ENCODE measurements at places on chromosomes 7 and 10. TPM values are rescaled to one million over a fixed set of nuclear protein-coding genes. Genes with fewer than 3 reads are reported as not detected.
A peak's percentile ranks its signal among the peaks of the same experiment; 100 is the strongest.

GRCh38 chr7:128763541-128763940, 12.1 kb downstream of the OPN1SW start:
- no peak for DNase-seq
- H3K36me3 ChIP-seq: peaks cover 76% of the 10 kb centered on the region
- H3K4me1 ChIP-seq: no peaks in the 10 kb centered on the region
- no peak overlapping the region for H3K27ac ChIP-seq

- H3K27me3 ChIP-seq: no peaks in the 10 kb centered on the region
- H3K36me3 ChIP-seq: no peaks in the 10 kb centered on the region
- no peak overlapping the region for H3K27ac ChIP-seq
- H3K4me3 ChIP-seq: no peak overlapping the region
- no peaks in the 10 kb centered on the region for H3K4me1 ChIP-seq
- no peak for DNase-seq
Observed at GRCh38 chr7:625376-625971, 101.0 kb upstream of the DNAAF5 start.

ACSM6 gene
- not detected for total RNA-seq

DNA sequence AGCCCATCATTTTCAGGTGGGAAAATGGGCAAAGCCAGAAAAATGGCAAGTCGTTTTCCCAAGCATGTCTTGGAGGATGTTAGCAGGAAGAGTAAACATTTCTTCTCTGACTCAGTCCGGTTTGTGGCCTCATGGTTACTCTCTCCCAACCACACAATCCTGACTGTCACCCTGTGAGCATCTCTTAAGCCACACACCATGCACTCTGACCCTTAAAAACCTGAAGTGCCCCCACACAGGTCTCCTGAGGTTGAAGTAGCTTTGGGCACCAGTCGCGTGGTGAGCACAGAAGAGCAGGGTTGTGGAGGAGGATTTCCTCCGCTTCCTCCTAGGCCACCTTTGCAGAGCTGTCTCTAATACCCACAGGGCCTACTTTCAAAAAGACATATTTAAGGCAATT, 387.3 kb upstream of the NPVF start:
- no peaks in the 10 kb centered on the region for H3K36me3 ChIP-seq
- H3K4me1 ChIP-seq: no peaks in the 10 kb centered on the region
- H3K4me3 ChIP-seq: no peak overlapping the region
- no peaks in the 10 kb centered on the region for H3K27me3 ChIP-seq
- H3K27ac ChIP-seq: no peak overlapping the region
- DNase-seq: no peak

GRCh38 chr10:33125522-33126517, 167.8 kb upstream of the ITGB1 start:
- no peak overlapping the region for H3K4me3 ChIP-seq
- H3K27me3 ChIP-seq: no peaks in the 10 kb centered on the region
- no peak for DNase-seq
- no peaks in the 10 kb centered on the region for H3K4me1 ChIP-seq
- H3K36me3 ChIP-seq: no peaks in the 10 kb centered on the region
- H3K27ac ChIP-seq: no peak overlapping the region

ANKRD30A gene
- total RNA-seq: not detected

SPDYE6 gene
- total RNA-seq: not detected

DNA sequence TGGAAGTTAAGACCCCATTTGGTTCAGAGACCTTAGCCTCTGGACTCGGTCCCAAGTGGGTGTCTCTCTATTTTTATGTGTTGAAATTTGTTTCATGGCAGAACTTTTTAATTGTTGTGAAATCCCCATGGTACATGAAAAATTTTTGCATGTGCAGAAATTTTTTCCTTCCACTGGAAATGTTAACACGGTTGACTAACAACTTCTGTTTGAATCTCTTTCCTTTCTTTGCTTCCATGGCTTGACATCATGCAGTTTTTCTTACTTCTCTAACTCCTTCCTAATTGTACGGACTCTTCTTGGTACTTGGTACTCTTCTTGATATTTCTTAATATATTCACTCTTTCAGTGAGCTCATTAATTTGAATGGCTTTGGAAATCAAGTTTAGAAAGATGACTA, 18.3 kb downstream of the MDFIC start:
- H3K27ac ChIP-seq: no peak overlapping the region
- H3K4me3 ChIP-seq: no peak overlapping the region
- no peaks in the 10 kb centered on the region for H3K36me3 ChIP-seq
- H3K4me1 ChIP-seq: peaks cover 7% of the 10 kb centered on the region
- no peaks in the 10 kb centered on the region for H3K27me3 ChIP-seq
- DNase-seq: no peak

ANXA7 gene
- total RNA-seq: 156 TPM

DNA sequence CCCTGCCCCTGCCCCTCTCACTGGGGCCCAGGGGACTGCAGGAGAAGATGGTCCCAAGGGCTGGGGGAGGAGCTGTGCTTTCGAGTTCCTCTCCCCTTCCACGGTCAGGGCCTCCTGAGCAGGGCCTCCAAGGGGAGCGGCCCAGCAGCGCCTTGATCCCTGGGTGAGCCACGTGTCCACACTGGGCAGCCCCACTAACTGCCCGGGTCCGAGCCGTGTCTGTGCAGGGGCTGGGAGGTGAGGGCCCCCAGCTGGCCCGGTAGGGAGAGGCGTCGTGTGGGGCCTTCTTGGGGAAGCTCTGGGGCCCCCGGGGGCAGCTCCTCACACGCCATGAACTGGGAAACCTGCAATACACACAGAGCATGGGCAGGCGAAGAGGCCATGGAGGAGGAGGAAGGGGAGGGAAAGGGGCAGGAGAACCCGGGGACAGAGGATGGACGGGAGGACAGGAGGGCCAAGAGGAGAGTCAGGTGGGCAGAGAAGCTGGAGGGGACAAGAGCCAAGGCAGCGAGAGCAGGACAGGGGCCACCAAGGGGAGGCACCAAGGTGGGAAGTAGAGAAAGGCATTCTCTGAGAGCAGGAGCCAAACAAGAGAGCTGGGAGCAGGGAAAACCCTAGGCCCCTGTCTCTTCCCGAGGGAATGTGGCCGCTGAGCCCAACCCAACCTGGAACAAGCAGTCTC, 32.8 kb downstream of the KCNH2 start:
- no peaks in the 10 kb centered on the region for H3K27me3 ChIP-seq
- H3K4me3 ChIP-seq: no peak overlapping the region
- no peaks in the 10 kb centered on the region for H3K36me3 ChIP-seq
- peak overlapping the region; percentile 42 for H3K27ac ChIP-seq

- H3K27me3 ChIP-seq: peaks cover 12% of the 10 kb centered on the region
- H3K4me1 ChIP-seq: no peaks in the 10 kb centered on the region
- H3K36me3 ChIP-seq: no peaks in the 10 kb centered on the region
- DNase-seq: peak; percentile 16
- no peak overlapping the region for H3K27ac ChIP-seq
Observed at GRCh38 chr7:93178213-93178612, 30.0 kb upstream of the SAMD9L start.

PILRA gene
- 2.0 TPM for total RNA-seq

- no peak for DNase-seq
- peaks cover 3% of the 10 kb centered on the region for H3K4me1 ChIP-seq
- no peak overlapping the region for H3K27ac ChIP-seq
- H3K4me3 ChIP-seq: peak overlapping the region; percentile 56
Observed at GRCh38 chr7:130490888-130491804, 739 bp upstream of the MEST start.

GBX1 gene
- total RNA-seq: not detected

ALDH18A1 gene
- 85.2 TPM for total RNA-seq

TAS2R5 gene
- 0.43 TPM for total RNA-seq

DNA sequence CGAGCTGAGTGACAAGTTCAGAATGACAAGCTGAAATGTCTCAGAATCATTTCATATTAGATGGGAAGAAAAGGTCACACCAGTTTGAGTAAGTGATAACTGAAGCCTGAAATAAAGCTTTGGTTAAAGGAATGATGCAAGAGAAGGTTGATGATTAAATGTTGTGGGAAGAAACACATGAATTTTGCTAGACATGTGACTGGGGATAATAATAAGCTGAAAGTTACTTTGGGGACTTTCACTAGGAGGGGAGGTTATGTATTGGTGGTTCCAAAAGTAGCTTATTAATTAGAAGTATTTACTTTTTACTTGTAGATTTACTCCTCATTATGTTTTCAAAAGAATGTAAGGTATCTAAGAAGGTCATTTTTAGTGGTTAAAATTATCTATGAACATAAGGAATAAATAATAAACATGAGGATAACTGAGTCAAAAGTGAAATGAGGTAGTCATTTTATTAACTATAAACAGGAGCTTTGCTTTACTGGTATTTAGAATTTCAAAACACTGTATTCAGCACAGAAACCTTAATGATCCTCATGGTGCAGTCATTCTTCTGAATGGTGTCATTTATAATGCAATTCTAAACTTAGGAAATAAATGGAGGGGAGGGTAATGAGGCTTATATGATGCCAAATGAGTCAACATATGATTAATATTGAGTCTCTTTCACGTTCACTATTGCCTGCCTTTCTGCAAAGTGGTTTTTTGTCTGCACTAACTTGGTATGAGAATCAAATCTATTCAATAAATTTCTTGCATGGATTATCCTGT, 63.7 kb downstream of the PRKG1 start:
- no peaks in the 10 kb centered on the region for H3K36me3 ChIP-seq
- H3K27me3 ChIP-seq: no peaks in the 10 kb centered on the region
- no peak overlapping the region for H3K4me3 ChIP-seq
- H3K4me1 ChIP-seq: no peaks in the 10 kb centered on the region

BLVRA gene
- total RNA-seq: 27.4 TPM

- H3K36me3 ChIP-seq: no peaks in the 10 kb centered on the region
- H3K27me3 ChIP-seq: peaks cover 33% of the 10 kb centered on the region
- H3K27ac ChIP-seq: no peak overlapping the region
- DNase-seq: no peak
- H3K4me1 ChIP-seq: no peaks in the 10 kb centered on the region
Observed at GRCh38 chr10:123706236-123706635, 40.1 kb downstream of the GPR26 start.

UPK3B gene
- total RNA-seq: 1.4 TPM

DNA sequence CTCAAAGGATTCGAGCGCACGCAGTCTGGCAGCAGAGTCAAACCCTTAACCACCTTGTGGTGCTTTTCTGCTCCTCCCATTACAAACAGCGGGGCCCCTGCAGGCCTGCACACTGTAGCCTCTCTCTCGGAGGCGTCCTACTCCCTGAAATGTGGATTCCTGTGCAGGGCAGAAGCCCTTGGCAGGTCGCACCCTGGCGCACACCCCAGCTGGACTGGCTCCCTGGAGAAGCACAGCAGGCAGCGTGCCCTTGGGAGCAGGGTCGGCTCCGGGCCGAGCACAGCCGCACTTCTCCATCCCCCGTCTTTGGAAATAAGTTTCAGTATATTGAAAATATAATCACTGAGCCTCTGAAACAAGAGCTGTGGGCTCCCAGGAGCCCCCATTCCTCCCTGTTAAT, 144.1 kb downstream of the C10orf105 start:
- H3K4me1 ChIP-seq: no peaks in the 10 kb centered on the region
- H3K36me3 ChIP-seq: peaks cover 16% of the 10 kb centered on the region
- no peak overlapping the region for H3K27ac ChIP-seq
- no peak for DNase-seq

DNA sequence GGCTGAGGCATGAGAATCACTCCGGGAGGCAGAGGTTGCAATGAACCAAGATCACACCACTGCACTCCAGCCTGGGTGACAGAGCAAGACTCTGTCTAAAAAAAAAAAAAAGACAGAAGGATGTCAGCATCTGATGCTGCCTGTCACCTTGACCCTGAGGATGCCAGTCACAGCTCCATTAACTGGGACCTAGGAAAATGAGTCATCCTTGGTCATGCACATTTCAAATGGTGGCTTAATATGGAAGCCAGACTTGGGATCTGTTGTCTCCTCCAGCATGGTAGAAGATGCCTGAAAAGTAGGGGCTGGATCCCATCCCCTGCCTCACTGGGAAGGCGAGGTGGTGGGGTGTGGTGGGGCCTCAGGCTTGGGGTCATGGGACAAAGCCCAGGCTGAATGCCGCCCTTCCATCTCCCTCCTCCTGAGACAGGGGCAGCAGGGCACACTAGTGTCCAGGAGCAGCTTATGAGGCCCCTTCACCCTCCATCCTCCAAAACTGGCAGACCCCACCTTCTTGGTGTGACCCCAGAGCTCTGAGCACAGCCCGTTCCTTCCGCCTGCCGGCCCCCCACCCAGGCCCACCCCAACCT, 1.3 kb downstream of the NOS3 start:
- peaks cover 4% of the 10 kb centered on the region for H3K4me1 ChIP-seq
- H3K4me3 ChIP-seq: no peak overlapping the region
- DNase-seq: no peak
- H3K36me3 ChIP-seq: no peaks in the 10 kb centered on the region
- H3K27ac ChIP-seq: no peak overlapping the region

DNA sequence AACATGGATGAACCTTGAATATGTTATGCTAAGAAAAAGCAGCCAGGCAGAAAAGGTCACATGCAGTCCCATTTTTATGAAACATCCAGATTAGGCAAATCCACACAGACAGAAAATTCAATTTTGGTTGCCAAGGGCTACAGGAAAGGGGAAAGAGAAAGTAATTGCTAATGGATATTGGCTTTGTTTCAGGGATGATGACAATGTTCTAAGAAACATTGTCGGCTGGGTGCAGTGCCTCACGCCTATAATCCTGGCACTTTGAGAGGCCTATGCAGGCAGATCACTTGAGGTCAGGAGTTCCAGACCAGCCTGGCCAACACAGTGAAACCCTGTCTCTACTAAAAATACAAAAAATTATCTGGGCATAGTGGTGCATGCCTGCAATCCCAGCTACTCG, 23.0 kb downstream of the ZNF33B start:
- no peaks in the 10 kb centered on the region for H3K27me3 ChIP-seq
- no peaks in the 10 kb centered on the region for H3K4me1 ChIP-seq
- no peak overlapping the region for H3K4me3 ChIP-seq
- peak; percentile 1 for DNase-seq

SPDYE5 gene
- not detected for total RNA-seq

DNA sequence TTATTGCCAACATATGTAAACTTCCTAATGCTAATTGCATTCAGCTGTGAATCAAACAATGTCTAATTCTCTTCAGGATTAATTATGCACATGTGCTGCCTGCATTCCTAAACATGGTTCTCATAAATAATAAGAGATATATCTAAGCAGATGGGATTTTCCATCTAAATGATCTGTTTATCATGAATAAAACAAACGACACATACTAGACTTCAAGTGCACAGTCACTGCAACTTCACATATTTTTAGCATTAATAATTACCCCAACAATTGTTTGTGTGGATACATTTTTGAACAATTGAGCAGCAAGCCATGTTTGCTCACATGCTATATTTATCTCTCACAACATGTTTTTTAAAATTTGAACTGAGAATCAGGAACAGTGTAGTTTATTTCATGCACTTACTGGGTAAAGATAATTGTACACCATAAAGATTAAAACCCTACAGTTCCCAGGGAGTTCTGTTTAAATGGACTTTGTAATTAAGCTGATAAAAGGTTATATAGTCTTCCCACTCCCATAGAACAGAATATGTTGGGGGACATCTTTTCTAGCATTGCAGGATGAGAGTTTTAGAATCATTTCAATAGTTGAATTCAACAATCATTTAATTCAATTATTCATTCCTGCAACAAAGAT, 378.5 kb downstream of the MDFIC start:
- no peak overlapping the region for H3K4me3 ChIP-seq
- no peaks in the 10 kb centered on the region for H3K36me3 ChIP-seq
- H3K27ac ChIP-seq: no peak overlapping the region
- H3K27me3 ChIP-seq: no peaks in the 10 kb centered on the region
- H3K4me1 ChIP-seq: peaks cover 5% of the 10 kb centered on the region
- no peak for DNase-seq

- H3K4me3 ChIP-seq: no peak overlapping the region
- H3K36me3 ChIP-seq: no peaks in the 10 kb centered on the region
- H3K27me3 ChIP-seq: no peaks in the 10 kb centered on the region
- H3K27ac ChIP-seq: no peak overlapping the region
- H3K4me1 ChIP-seq: no peaks in the 10 kb centered on the region
- peak; percentile 29 for DNase-seq
Observed at GRCh38 chr7:156840134-156840533, 52.8 kb downstream of the LMBR1 start.
